Sigmoid colon (tissue), 7 donors: ENCODE measurements at places on chromosomes 3 and 15. TPM values are rescaled to one million over a fixed set of nuclear protein-coding genes. Genes with fewer than 3 reads are reported as not detected.

DNA sequence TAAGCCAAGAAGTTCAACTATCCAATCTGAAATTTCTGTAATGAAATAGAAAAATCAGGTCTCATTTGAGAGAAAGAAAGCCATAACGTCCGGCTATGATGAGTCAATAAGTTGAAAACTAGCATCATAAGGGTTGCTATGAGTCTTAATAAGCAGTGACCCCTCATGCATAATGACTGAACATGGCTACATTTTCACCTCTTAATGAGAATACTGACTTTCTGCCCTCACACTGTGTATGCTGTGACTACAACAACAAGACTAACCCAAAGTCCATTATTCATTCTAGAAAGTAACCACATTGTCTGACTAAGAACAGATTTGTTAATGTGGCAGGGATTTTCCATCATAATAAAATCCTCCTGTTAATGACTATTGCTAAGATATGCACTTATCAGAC, 884.0 kb upstream of the CADM2 start:
- no peak for DNase-seq
- no peak overlapping the region for H3K4me3 ChIP-seq
- no peaks in the 10 kb centered on the region for H3K27me3 ChIP-seq
- no peaks in the 10 kb centered on the region for H3K4me1 ChIP-seq
- H3K27ac ChIP-seq, result no peak overlapping the region

DNA sequence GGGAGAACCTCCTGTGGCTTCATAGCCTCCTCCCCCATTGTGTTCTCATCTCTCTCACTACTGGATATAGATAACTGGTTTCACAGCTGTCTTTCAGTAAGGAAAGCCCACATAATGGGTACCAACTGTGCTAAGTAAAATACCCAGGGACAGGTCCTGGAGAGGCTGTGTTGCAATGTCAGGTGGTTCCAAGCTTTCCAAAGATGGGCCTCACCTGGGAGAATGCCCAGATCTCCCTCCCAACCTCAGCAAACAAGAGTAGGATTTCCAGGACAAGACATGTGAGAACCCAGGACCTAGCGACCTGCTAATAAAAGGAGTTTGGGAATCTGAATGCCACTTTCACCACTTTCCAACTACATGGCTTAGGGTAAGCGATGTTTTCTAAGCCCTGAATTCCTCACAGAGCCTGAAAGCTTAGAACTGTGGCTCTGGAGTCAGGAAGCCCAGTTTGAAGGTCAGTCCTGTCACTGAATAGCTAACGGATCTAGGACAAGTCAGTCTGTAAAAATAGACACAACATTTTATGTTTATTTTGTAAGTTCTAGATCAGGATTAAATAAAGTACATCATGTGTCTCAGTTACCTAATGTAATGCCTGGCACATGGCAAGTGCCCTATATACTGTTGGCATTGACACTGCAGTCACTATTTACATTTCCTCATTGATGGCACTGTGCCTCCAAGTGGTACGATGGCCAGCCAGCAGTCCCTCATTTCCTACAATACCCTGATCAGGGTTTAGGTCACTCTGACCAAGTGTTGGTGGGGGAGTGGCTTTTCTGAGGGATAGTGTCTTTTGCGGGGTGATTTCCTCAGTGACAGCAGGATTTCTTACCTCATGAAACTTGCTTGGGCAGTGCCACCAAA, 11.9 kb downstream of the CERS3 start:
- no peaks in the 10 kb centered on the region for H3K36me3 ChIP-seq
- DNase-seq, result peak; percentile 81
- H3K27me3 ChIP-seq, result no peaks in the 10 kb centered on the region
- H3K4me3 ChIP-seq, result no peak overlapping the region

DNA sequence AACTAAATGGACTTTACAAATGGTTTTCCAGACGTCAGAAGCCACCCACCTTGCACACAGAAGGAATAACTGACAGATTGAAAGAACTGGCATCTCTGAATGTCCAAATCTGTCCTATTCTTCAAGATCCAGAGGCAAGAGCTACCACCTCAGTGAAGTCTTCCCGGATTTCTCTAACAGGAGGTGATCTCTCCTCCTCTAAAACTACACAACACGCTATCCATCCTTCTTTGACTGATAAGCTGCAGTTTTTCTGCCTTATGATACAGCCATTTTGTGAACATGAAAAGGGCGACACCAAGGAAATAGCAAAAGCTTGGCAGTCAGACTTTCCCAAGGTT, 37.1 kb upstream of the HES1 start:
- H3K4me1 ChIP-seq, result peaks cover 10% of the 10 kb centered on the region
- H3K36me3 ChIP-seq, result no peaks in the 10 kb centered on the region
- H3K4me3 ChIP-seq, result no peak overlapping the region
- H3K27me3 ChIP-seq, result no peaks in the 10 kb centered on the region

- no peaks in the 10 kb centered on the region for H3K27me3 ChIP-seq
- no peaks in the 10 kb centered on the region for H3K4me1 ChIP-seq
- no peak overlapping the region for H3K4me3 ChIP-seq
- DNase-seq, result no peak
- no peak overlapping the region for H3K27ac ChIP-seq
Observed at GRCh38 chr15:66964111-66964738, 101.2 kb upstream of the SMAD3 start.

- H3K27me3 ChIP-seq, result no peaks in the 10 kb centered on the region
- H3K36me3 ChIP-seq, result no peaks in the 10 kb centered on the region
- H3K27ac ChIP-seq, result no peak overlapping the region
- no peak overlapping the region for H3K4me3 ChIP-seq
- DNase-seq, result no peak
Observed at GRCh38 chr3:197926418-197926817, 23.6 kb upstream of the RPL35A start.

- H3K36me3 ChIP-seq, result no peaks in the 10 kb centered on the region
- DNase-seq, result no peak
- H3K4me3 ChIP-seq, result no peak overlapping the region
- H3K27ac ChIP-seq, result no peak overlapping the region
Observed at GRCh38 chr3:45110509-45110833, 35.7 kb downstream of the CDCP1 start.

- no peak overlapping the region for H3K27ac ChIP-seq
- no peaks in the 10 kb centered on the region for H3K27me3 ChIP-seq
- no peaks in the 10 kb centered on the region for H3K36me3 ChIP-seq
- DNase-seq, result no peak
- no peak overlapping the region for H3K4me3 ChIP-seq
Observed at GRCh38 chr3:134054231-134054630, 24.5 kb upstream of the SLCO2A1 start.

DNA sequence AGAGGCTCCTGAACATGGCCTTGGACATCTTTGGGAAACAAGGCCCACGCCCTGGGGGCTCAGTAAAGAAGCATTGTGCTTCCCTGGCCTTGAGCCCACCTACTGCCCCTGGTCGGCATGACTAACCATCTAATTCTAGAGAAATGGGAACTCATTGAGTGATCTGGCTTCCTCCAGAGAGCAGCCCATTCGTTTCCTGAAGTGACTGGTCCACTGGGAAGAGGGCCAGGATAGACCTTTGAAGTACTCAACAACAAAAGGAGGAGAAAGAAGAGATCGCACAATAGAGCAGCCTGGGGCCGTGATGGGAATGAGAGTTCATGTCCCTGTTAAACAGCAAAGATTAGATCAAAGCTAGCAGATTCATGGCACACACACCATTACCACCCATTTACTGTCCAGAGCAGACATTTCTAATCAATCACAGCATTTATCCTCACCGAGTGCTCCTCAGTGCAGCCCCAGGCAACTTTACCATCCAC, 514.4 kb upstream of the PROK2 start:
- H3K27me3 ChIP-seq, result no peaks in the 10 kb centered on the region
- H3K36me3 ChIP-seq, result no peaks in the 10 kb centered on the region
- no peak for DNase-seq
- peaks cover 22% of the 10 kb centered on the region for H3K4me1 ChIP-seq

DNA sequence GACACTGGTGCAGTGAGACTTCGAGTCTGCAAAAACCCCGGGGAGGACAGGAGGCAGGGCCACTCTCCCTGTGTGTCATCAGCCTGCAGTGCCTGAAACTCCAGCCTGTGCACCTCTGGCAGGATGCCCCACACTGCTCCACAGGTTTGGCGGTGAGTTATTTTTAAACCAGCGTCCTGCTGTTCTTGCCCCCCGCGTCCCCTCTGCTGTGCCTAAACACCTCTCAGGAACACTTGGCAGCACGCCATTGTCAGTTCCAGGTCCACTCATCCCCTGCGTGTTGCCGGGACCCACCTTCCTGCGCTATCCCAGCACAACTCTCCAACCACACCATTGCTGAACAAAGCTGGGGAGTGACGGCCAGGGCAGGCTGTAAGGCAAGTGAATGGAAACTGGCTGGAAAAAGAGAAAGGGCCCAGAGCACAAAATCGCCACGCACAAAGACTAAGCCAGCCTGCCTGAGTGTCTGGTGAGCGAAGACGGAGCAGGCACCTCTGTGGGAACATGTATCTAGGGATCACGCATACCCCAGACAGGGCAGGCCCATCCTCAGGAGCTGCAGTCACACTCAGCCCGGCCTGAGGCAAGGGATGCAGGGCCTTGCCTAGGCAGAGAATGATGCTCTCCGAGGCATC, 3.1 kb upstream of the PLA2G4F start:
- H3K27me3 ChIP-seq, result no peaks in the 10 kb centered on the region
- H3K36me3 ChIP-seq, result peaks cover 51% of the 10 kb centered on the region
- H3K4me1 ChIP-seq, result no peaks in the 10 kb centered on the region
- no peak overlapping the region for H3K27ac ChIP-seq
- no peak overlapping the region for H3K4me3 ChIP-seq
- DNase-seq, result no peak

GRCh38 chr3:128742821-128743594, 17.0 kb downstream of the RAB7A start:
- H3K4me1 ChIP-seq, result peaks cover 18% of the 10 kb centered on the region
- peaks cover 3% of the 10 kb centered on the region for H3K36me3 ChIP-seq
- H3K27ac ChIP-seq, result no peak overlapping the region
- no peaks in the 10 kb centered on the region for H3K27me3 ChIP-seq

DNA sequence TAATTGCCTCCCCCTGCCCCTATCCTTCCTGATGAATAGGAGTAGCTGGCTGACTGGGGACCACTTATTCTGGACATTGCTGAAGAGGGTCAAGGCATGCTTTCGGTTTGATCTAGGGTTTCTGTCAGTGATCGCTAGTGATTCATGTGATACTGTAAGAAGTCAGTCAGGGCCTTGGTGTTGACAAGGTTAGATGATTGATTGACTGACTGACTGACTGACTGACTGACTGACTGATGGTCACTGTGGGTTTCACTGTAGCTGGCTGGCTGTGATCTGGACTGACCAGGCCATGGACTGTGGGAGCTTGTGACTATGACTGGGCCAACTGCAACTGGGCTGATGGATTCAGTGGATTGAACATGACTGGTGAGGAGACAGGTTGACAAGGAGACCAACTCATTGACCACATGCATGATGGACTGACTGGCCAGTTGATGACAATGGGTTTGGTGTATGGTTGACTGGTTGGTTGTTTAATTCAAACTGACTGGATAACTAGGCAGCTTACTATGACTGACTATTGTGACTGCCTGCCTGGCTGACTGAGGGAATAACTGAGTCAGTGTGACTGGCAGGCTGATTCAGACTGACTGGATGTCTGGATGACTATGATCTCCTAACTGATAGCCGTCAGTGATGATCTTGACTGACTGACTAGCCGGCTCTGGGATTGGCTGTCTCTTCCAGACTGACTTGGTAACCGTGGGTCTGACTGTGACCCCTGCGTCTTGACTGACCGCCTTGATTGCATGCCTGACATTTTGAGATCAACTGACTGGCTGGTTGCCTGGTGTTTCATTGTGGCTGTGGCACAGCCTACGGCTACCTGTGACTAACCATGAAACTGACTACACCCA, 509.9 kb downstream of the SHQ1 start:
- DNase-seq, result no peak
- no peaks in the 10 kb centered on the region for H3K27me3 ChIP-seq
- H3K27ac ChIP-seq, result no peak overlapping the region

DNA sequence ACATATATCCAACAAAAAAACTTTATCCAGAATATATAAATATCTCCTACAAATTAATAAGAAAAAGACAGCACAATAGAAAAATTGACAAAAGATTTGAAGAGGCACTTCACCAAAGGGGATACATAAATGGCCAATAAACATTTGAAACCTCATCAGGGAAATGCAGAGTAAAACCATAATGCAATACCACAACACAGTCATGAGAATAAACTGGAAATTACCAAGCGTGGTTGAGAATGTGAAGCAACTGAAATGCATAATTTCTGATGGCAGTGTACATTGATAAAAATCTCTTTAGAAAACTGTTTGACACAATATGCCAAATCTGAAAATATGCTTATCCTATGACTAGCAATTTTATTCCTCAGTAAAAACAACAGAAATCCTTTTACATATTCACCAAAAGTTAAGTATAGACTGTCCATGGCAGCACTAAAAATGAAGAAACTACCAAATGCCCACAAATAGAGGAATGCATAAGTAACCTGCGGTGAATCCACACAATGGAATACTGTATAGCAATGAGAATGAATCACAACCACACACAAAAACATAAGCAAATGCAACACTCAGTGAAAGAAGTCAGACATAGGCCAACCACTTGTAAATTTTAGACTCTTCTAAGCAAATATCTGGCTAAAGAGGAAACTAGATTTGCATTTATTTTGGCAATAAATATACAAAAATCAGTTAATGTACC, 7.9 kb downstream of the LYZL4 start:
- H3K27ac ChIP-seq, result no peak overlapping the region
- no peaks in the 10 kb centered on the region for H3K36me3 ChIP-seq
- no peaks in the 10 kb centered on the region for H3K27me3 ChIP-seq
- H3K4me3 ChIP-seq, result no peak overlapping the region
- H3K4me1 ChIP-seq, result no peaks in the 10 kb centered on the region

GRCh38 chr3:169946336-169946735, 20.3 kb upstream of the SEC62 start:
- H3K36me3 ChIP-seq, result no peaks in the 10 kb centered on the region
- H3K27ac ChIP-seq, result no peak overlapping the region
- DNase-seq, result no peak
- no peaks in the 10 kb centered on the region for H3K4me1 ChIP-seq
- H3K27me3 ChIP-seq, result no peaks in the 10 kb centered on the region

DNA sequence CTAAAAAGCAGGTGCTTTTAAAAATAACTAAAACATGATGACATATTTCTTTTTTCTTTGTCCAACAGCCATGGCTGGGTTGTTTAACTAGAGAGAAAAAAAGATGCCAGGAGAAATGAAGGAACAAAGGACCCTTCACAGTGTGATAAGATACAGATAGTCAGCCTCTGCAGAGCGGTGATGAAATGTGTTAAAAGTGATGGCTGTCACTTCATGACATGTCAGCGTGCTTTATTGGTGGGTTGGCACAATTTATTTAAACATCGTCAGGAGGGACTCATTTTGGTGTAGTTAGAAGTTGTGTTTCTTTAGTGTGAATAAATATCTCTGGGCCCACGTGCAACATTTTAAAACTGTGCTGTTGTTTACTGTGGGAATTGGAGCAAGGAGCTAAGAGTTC, 887.4 kb upstream of the CFAP20DC start:
- H3K27me3 ChIP-seq, result no peaks in the 10 kb centered on the region
- H3K4me3 ChIP-seq, result no peak overlapping the region
- DNase-seq, result no peak
- H3K27ac ChIP-seq, result no peak overlapping the region
- no peaks in the 10 kb centered on the region for H3K36me3 ChIP-seq

FSIP1 gene
- 1.2 TPM for total RNA-seq

CELF6 gene
- 3.1 TPM for total RNA-seq

PRSS50 gene
- 0.81 TPM for total RNA-seq

CCR4 gene
- total RNA-seq, result not detected

LARP6 gene
- 22.5 TPM for total RNA-seq

PODXL2 gene
- 2.8 TPM for total RNA-seq

RLBP1 gene
- 1.8 TPM for total RNA-seq

LTF gene
- total RNA-seq, result 0.28 TPM

RNF7 gene
- total RNA-seq, result 139 TPM

ROBO1 gene
- 32.4 TPM for total RNA-seq

ADAMTSL3 gene
- total RNA-seq, result 40.7 TPM

MESP2 gene
- not detected for total RNA-seq

NISCH gene
- total RNA-seq, result 63.7 TPM

CP gene
- 6.6 TPM for total RNA-seq

MNS1 gene
- 0.55 TPM for total RNA-seq
